CD4-positive, CD25-positive, alpha-beta regulatory T cell (primary cell): ENCODE measurements at places on chromosomes 1 and 21.

GRCh38 chr1:202576816-202577215 is 133.4 kb downstream of the SYT2 start:
- DNase-seq, result no peak

DNA sequence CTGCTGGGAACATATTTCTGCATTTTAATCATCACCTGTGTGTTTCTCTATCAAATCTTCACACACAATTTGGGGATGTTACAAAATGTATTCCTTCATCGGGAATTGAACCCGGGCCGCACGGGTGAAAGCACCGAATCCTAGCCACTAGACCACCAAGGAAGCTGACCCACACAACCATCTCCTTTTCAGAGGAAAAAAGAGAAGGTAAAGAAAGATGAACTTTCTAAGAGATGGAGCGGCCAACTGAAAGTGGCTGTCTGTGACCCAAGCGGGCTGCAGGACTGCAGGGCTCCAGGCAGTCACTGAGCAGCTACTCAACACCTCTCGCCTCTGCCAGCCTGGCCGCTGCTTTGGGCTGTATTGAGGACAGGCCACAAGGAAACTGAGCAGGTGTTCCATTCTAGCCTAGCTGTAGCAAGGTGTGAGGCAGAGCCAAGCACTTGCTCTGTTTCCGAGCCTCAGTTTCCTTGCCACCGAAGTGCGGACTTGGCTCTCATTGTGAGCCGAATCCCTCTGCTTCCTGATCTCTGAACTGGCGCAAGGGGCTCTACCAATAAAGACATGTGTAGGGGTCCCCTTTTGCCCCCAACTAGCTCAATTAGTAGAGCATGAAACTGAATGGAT is 156.9 kb upstream of the NBPF11 start:
- DNase-seq, result no peak

GRCh38 chr1:101769520-101769919 is 227.2 kb downstream of the OLFM3 start:
- no peak for DNase-seq

DNA sequence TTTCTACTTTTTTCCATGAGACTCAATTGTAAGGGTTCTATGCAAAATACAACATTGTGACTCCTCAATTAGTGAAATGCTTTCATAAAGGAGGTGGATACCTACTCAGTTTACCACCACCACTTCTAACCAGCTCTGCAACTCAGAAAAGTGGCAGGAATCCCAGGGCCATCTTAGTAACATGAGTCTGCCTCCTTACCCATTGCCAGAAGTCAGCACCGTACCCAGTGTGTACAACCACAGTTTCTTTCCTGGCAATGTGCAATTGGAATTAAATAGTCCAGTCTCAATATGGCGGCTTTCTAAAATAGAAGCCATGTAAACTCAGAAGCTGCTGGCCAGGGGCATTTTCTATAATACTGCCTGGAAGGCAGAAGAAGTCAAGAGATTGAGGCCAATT is 32.1 kb downstream of the TESK2 start:
- DNase-seq, result no peak

DNA sequence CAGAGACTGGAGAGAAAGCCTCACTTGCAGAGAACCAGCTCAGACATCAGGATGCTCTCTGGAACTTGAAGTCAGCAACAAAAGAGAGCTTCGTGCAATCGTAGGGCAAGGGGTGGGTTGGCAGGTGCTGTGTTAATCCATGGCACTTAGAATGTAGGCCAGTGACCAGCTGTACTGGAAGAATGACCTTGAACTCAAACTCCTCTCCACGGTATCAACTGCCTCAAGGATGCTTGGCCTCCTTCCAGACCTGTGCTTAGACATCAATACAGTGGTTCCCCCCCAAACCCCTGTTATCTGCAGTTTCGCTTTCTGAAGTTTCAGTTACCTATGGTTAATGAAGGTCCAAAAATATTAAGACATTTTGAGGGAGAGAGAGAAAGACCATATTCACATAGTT is 6.5 kb downstream of the KANK4 start:
- DNase-seq, result no peak

DNA sequence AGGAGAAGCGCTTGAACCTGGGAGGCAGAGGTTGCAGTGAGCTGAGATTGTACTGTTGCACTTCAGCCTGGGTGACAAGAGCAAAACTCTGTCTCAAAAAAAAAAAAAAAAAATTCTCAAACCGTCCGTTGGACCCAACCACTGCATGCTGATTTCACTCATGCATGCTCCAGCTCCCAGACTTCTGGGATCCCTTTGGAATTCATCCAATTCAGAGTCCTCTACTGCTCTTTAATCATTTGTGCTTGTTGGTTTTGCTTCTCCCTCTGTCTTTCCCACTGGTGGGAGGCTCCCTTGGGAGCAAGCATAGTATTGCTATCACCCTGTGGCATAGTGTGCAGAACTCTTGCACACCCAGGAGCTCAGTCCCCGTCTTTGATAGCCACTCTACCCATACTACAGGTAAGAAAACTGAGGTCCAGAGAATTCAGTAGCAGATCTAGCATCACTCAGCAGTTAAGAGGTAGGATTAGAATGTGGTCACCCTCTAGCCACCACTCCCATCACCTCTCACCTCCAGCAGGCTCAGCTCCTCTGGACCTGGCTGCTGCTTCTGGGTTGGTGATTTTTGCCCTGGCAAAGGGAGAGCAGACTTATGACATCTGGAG is 3.1 kb upstream of the LMNA start:
- DNase-seq, result no peak

- DNase-seq, result no peak
These were observed 12.5 kb downstream of the DMAP1 start for GRCh38 chr1:44225761-44226160.

DNA sequence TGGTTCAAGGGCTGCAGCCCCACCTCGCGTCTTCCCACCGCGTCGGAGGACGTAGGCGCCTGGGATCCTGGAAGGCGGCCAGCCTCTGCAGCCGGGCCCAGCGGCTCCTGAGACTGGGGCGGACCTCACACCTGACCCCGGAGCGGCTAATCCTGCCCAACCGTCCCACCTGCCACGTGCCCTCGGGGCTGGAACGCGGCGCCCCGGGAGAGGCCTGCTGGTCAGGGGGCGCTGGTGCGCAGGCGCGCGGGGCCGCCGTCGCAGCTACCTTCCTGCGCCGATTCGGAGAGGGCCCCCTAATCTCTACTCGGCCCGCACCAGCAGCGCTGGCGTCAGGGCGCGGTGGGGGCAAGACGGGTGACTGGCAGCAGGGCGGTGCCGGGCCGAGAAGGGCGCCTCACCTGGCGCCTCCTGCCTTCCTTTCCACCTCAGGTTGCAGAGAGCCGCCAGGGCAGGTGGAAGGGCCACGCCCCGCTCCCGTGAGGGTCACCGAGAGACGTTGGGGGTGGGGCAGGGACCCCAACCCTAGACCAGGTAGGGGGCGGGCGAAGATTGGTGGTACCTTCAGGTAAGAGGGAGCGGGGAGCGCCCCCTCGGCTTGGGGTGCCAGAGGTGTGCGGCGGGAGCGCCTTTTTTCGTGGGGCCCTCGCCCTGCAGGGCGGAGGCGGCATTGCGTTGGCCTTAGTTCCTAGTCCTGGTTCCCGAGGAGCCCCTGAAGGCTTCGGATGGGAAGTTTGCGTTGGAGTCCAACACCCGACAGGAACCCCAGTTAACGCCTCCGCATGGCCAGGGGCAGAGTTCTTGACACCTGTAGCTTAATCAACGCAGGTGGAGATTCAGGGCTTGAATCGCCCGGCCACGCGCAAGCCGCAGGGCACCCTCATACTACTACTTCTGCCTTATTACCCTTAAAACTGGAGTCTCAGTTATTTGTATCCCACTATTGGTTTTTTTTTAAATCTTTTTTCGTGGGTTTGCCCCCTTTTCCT is at the start of gene TDRD5:
TDRD5 (plus strand) TSS at position 241 of the 989 bp plus-strand sequence. CDS start 784 bp downstream, outside the sequence.
- DNase-seq, result no peak

DNA sequence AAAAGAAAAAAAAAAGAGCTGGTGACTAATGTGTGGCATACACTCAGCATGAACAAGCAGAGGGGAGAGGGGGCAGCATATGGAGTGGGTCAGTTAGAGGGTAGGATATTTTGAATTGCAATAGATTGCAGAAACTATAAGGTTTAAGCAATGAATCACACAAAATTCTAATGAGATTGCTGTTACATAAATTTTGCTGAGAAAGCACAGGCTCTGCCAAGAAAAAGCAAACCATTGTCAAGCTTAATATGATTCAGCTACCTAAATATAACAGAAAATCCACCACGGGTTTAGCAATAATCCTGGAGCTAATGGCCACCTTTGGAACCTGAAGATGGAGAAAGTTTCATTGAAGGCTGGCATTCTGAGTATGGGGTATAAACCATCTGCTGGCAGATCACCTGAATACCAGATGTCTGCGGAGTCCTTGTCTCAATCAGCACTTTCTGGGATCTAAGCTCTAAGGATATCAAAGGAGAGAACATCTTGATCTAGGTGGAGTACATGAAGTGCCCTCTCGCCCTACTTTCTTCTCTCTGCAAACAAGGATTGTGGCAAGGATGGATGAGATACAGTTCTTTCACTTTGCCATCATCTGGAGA is 30.3 kb upstream of the ANGPTL7 start:
- DNase-seq, result no peak

- no peak for DNase-seq
These were observed 1.8 kb downstream of the HSF2BP start for GRCh38 chr21:43657355-43658087.

GRCh38 chr1:3251099-3251806 is 182.2 kb downstream of the PRDM16 start:
- DNase-seq, result no peak

- DNase-seq, result no peak
These were observed 34.2 kb upstream of the GJA5 start for GRCh38 chr1:147794570-147794969.

DNA sequence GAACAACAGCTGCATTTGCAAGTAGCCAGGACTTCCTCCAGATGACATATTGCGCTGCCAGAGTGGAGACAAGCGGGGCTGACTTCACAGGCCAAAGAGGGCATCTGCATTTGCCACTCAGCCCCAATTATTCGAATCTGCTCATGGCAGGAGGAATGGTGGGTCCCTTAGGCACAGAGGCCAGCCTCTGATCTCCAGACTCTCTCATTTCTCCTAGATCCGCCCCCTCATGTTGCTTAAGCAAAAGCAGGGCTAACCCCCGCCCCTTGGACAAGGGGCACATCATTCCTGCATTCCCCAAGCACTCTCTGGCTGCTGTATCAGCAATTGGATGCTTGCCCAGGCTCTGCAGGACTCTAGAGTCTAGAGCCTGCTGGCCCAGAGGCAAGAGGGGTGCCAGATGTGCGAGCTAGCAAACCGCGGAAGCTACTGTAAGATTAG is 262.4 kb downstream of the ST6GALNAC3 start:
- DNase-seq, result no peak

GRCh38 chr1:112061901-112062320 is 72.4 kb upstream of the KCND3 start:
- no peak for DNase-seq

- no peak for DNase-seq
These were observed 45.5 kb upstream of the AIM2 start for GRCh38 chr1:159122005-159122621.

- no peak for DNase-seq
These were observed 162.5 kb downstream of the PCBP3 start for GRCh38 chr21:45806042-45806441.

DNA sequence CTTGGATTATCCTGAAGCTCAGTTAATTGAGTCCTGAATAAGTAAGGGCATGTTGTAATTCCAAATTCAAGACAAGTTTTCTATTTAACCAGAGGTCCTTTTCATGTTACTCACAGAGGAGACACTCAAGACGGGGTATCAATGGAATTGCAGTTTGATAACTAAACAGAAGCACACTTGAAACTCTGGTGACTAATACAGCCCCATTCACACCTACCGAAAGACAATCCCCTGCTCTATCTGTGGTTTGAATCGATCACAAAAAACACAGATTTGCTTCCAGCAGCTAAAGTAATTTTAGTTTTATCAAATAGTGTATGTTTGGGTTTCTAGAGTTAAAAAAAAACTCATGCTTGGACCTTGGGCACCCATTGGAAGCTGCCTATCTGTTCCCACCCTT is 60.4 kb downstream of the TEX35 start:
- no peak for DNase-seq

GRCh38 chr1:175757381-175758015 is 14.1 kb upstream of the TNR start:
- no peak for DNase-seq

- DNase-seq, result no peak
These were observed 534.4 kb upstream of the PKN2 start for GRCh38 chr1:88149686-88150085.

DNA sequence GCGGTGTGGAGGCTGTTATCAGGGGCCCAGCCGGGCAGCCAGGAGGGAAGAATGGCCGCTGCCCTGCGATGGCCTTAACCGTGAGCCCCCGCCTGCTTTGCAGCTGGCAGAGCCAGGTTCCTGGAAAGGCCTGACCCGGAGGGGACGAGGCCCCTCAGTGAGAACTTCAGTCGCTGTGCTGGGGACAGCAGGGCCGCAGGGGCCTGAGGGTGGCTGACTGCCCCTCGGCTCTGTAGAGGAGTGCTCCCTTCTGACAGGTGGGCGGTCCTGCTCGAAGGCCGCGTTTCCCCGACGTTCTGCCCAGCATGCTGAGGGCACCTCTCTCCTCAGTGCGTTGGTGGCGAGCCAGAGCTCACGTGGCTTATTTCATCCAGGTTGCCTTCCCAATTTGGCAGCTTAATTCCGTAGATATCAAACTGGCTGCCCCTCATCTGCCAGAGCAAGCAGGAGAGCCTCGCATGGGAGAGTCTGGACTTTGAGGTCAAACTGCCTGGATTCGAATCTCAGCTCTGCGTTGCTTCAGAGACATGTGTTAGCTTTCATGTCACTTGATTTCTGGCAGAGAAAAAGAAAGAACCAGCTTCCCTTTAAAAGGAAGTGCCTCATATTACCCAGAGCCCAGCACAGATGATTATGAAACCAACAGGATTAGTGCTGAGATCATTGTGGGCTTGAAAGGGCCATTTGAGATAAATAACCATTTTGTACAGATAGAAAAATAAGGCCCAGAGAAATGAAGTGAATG is 239.8 kb downstream of the SDCCAG8 start:
- no peak for DNase-seq

DNA sequence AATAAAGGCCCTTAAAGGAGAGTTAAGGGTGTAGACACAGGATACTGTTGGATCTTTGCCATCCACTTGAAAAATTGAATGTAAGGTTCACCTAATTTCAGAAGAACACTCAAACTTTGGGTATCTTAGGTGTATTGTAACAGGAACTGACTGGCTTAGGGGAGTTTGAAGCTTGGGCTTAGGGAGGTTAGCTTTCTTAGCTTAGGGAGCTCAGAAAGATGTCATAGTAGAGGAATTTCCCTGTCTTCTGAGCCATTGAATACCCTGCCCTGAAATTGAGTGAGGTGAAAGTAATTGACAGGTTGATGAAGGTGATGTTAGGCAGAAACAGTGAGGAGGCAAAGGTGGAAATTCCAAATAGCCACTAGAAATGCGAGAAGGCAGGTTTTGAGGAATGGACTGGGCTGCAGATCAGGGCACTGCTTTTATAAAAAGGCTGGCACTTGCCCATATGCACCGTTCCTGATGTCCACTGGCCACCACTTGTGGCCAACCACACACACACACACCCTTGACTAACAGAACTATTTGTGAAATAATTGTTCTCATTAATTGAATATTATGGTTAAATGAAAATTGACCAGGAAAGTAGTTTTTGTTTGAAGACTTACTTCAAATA is 16.5 kb downstream of the BACH1 start:
- DNase-seq, result no peak

GRCh38 chr1:67464746-67465145 is 34.5 kb upstream of the SERBP1 start:
- DNase-seq, result no peak

GRCh38 chr1:14439015-14439414 is 159.5 kb upstream of the KAZN start:
- DNase-seq, result no peak

- DNase-seq, result no peak
These were observed 130.7 kb upstream of the PRMT6 start for GRCh38 chr1:106925750-106926149.
